Stromal cell of bone marrow (primary cell): ENCODE measurements at places on chromosomes 13 and 19.

- no peak for DNase-seq
Measured at GRCh38 chr19:29843180-29844051, 31.6 kb downstream of the CCNE1 start.

GRCh38 chr13:90447734-90448101 is 899.8 kb upstream of the MIR17HG start:
- DNase-seq = peak; percentile 6

DNA sequence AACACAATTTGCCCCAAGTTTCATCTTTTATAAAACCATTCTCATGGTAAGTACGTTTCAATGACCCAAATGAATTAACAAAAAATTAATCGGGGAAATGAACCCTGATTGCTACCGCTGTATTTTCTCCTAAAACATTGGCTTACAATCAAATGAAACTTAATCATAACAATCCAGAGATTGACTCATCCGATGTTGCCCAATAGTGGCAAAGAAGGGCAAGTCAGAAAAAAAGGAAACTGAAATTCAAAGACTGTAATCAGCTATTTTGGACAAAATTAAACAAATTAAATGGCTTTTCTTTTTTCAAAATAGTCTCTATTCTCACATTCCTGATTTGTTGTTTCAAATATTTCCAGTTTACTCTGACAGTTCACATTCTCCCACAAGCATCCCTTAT is 3.9 kb upstream of the ACOD1 start:
- peak; percentile 68 for DNase-seq

DNA sequence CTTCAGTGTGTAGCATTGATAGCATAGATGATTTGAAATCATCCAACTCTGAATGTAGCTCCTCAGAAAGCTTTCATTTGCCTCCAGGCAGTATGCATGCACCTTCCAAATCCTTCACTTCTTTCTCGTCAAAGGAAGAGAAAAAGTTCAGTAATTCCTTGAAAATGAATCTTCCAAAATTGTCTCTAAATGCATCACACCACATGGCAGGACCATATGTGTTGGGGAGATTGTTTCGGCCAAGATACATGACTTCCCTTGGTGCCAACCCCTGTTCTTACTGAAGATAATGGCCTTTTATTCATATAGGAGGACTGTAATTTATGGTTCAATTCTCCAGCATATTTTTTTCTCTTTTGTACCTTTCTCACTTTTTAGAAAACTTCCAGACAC is 315.6 kb upstream of the SPRY2 start:
- no peak for DNase-seq

DNA sequence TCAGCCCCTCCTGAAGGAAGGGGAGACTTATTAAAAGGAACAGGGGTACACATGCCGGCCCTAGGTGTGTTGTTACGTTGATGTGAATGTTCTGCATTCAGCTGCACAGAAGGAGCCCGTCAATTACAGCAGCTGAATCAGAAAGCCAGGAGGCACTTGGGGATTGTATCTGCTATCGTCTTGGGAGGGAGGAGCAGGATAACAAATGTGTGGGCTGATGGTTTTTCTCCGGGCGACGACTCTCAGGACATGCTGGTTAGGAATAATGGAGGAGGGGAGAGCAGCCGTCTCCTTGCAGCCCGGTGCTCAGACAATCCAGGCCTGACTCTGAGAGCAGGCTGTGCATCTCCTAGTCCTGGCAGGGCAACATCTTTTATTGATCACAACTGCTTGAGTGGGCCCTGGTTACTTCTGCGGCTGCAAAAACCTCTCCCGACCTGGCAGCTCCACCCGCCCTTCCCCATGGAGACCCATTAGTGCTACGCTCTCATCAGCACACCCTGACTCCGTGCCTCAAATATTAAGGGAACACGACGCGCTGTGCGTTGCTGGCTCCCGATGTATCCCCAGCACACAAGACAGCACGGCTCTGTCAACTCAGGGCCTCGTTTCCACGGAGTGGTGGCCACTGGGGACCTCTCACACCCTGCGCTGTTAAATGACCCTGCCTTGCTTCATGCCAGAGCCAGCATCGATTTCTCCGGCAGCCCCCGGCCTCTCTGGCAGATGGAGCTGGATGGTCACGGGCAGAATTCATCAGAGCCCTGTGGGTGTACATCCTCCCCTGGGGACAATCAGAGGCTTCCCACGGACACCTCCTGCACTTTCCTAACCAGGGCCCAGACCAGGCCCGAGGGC is 25.3 kb downstream of the PEPD start:
- no peak for DNase-seq

DNA sequence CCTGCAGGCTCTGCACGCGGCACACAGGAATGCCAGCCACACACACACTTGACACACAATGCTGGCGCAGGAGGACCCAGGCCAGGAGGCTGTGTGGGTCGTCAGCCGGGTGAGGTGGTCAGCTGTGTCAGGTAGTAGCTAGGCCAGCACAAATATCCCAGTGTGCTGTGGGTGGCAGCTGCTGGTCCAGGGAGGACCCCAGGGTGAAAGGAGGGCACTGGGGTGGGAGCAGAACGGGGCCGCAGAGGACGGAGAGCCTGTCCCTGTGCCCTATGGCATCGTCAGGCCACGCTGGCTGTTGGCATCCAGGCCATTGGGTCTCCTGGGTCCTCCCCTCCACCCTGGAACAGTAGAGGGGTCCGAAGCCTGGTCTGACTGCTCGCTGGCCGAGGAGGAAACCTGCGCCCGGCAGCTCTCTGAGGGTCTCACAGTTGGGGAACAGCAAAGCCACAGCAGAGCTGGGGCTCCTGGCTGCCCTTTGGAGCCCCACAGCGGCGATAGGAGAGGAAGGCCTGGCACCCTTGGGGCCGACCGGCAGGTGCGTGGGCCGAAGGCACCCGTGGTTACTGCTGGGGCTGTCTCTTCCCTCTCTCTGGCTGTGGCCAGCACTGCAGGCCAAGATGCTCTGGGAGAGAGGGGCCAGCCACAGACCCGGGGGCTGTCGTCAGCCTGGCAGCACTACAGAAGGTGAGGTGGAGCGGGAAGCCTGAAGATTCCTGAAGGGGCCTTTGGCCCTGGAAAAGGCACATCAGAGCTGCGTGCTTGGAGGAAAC is 27.3 kb downstream of the C13orf46 start:
- no peak for DNase-seq

DNA sequence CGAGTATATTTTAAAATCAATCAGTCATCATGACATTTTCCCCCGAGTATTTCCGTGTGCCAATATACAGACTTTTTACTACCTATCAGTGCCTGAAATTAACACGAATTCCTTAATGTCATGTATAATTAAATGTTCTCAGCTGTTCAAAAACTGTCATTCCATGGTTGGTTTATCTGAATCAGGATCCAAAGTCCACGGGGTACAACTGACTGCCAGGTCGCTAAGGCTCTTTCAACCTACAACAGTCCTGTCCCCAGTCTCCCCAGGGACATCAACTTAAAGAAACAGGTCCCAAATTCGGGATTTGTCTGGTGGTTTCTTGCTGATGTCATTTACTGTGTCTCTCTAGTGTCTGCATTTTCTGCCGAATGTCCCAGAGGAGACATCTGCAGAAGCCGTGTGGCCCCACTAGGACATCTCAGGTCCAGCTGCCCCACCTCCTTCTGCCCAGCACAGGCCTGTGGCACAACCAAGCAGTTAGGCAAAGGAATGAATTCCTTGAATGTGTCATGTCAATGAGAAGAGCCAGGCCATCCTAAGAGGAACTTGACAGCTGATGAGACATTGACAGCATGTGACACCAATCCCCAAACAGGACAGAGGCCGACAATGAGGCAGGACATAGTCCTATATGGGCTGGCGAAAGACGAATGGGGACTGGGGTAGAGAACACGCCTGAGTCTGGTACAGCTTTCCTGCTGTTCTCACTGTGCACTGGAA is 109.5 kb downstream of the STK24 start:
- DNase-seq = no peak

GRCh38 chr13:74567485-74567884 is 433.3 kb upstream of the KLF12 start:
- DNase-seq = no peak

DNA sequence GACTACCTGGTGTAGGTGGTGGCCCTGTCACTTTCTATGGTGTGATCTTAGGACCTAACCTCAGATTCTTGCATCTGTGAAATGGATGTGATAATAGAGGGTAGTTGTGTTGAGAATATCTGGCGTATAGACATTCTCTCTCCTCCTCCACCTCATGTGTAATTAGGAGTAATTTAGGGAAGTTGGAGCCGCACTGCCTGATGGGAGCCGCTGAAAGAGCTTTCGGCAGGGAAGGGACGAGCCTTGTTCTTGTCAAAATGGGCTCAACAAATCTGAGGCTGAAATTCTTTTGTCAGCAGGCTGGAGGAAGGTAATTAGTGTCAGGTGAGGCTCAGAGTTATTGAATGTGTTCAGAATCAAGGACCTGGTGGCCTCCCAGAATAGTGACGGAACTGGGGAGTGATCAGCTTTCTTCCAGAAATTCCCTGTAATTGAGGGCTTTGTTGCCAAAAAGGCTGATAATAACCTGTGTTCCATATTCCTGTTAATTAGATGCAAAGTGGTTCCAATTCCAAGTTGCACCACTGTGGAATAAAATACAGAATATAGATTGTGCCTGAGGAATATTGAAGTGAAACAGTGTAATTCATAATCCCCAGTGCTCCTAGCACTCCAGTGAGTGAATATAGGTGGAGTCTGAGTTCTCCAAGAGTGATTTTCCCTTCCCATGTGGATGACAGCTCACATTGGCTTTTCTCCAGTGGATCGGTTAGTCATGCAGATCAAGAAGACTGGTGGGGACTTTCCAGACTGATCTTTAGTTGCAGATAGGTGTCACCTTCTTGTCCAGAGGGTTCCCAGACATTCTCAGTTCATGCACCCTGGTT is 47.5 kb downstream of the SPATA13 start:
- peak; percentile 93 for DNase-seq

DNA sequence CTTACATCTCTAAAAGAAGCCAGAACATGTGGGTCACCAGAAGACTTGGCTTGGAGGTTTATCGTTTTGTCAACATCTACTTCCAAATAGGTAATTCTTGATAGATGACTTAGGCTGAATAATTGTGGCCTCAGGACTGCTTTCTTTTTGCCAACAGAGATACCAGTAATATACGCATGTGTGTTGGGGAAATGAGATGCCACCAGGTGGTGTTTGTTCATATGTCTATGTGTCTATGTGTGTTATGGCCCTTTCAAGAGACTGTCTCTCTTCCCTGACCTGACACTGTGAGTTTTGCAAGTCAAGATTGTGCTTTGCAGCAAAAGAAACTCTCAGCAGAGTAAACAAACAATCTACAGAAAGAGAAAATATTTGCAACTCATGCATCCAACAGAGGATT is 31.6 kb upstream of the METTL21C start:
- no peak for DNase-seq

DNA sequence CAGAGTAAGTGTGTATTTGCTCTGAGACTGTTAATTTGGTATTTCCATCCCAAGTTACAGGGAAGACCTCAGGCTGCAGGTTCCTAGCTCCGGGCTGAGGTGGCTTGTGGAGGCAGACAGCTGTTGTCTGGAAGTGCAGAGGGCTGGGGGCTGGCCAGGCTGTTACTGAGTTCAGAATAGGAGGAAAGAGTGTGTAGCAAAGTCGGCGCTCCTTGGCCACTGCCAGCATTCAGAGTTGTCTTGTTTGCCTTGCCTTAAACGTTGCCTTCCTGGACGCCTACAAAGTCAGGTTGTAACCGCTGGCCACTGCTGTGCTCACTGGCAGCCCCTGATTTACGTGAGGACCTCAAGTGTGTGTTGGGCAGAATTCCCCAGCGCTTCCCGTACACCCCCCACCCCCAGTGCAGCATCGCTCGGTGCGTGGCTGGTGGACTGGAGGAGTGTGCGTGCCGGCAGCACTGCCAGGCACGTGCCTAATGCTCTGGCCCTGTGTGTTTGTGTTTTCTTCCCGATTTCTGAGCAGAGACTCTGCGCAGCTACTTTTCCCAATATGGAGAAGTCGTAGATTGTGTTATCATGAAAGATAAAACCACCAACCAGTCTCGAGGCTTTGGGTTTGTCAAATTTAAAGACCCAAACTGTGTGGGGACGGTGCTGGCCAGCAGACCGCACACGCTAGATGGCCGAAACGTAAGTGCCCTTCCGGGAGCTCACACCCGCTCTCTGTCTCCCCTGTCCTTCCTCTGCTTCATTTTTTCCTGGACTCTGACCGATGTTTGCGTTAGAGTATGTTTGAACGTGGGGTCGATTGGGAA is 10.5 kb downstream of the DAZAP1 start:
- DNase-seq = no peak

GRCh38 chr19:9995084-9995483 is 15.2 kb downstream of the COL5A3 start:
- DNase-seq = no peak

DNA sequence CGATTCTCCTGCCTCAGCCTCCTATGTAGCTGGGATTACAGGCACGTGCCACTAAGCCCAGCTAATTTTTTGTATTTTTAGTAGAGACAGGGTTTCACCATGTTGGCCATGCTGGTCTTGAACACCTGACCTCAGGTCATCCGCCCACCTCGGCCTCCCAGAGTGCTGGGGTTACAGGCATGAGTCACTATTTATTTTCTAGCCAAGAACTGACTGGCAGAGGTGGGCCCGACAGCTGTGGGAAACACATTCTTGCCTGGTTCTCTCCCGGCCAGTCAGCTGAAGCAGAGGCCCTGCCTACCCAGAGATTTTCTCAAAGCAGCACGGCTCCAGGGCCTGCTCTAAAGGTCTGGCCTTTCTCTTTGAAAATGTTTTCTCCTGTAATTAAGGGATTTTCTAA is 108.0 kb downstream of the KCTD15 start:
- no peak for DNase-seq

GRCh38 chr13:59950266-59950665 is 213.5 kb downstream of the DIAPH3 start:
- peak; percentile 28 for DNase-seq

DNA sequence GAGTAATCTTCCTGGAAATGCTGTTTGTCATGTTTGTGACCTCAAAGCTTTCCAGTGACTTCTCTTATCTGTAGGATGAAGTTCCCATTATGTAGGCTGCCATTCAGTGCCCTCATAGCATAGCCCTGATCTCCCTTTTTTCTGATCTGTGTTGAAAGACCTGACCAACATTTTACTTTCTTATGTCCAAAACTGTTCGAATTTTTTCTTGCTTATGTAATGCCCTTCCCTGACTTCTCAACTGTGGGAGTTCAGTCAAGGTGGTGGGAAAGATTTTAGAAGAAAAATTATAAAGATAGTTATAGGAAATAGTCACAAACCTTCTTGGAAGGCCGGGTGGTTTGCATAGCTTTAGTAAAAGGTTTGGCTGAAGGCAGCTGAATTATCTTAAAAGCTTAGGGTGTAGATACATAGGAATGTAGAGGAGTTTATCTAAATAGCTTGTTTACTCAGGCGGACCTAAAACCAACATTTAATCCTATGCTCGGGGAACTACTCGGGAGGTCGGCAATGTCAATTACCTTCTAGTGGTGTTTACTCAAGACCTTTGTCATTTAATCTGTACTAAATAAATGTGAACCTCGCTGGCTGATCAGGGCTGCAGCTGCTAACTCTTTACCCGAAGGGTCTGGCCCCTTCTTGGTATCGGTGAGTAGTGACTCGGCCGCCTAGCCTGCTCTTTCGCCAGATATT is 44.3 kb downstream of the PSG3 start:
- no peak for DNase-seq

DNA sequence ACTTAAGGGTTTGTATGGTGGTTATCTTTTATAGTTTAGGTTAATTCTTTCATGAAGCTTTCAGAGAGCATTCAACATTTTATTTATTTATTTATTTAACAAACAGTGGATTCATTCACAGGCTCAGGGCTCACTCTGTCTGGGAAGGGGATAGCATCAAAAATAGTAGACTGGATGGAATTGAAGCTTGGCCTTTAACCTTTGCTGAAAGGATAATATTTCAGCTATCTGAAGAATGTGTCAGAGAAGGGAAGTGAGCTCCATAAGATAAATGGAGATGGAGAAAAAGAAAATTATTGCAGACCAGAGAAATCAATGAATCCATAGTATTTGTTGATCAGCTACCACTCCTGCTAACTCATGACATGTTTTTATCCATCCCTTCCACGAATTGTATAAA is 305.6 kb downstream of the COG6 start:
- no peak for DNase-seq
